Coronary artery (tissue), 2 donors: ENCODE measurements at places on chromosomes 13 and 19.

GRCh38 chr19:782878-783668, 14.2 kb upstream of the PTBP1 start:
- no peak for DNase-seq

- DNase-seq, result no peak
These were observed 2.7 kb downstream of the TBC1D4 start for GRCh38 chr13:75479102-75479740.

GRCh38 chr19:18279516-18280246, 1.7 kb downstream of the JUND start:
- DNase-seq, result peak; percentile 95

- no peak for DNase-seq
These were observed 21.4 kb upstream of the TCF3 start for GRCh38 chr19:1673645-1674292.

DNA sequence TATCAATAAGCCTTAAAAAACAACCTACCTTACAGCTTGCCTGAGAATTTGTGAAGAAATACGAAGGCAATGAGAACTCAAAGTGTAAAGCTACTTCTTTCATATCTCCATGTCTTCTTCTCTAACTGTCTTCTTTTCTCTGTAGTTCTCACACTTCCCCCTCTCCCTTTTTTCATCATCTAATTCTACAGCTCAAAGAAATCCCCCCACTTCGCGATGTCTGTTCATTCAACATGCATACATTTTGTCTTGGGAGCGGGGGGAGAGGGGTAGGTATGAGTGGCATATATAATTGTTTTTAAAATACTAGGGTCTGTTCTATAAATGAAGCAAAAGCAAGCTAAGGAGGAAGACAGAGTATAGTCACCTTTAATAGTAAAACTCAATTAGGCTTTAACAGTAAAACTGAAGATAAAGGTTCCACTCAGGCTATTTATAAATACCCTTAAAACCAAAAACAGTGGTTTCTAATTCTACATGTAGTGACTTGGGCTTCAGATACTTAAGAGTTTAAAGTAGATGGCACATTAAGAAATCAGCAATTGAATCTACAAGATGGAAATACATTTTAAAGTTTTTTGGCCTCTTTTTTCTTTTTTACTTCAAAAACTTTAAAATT, 106.9 kb downstream of the KLF12 start:
- DNase-seq, result no peak

DNA sequence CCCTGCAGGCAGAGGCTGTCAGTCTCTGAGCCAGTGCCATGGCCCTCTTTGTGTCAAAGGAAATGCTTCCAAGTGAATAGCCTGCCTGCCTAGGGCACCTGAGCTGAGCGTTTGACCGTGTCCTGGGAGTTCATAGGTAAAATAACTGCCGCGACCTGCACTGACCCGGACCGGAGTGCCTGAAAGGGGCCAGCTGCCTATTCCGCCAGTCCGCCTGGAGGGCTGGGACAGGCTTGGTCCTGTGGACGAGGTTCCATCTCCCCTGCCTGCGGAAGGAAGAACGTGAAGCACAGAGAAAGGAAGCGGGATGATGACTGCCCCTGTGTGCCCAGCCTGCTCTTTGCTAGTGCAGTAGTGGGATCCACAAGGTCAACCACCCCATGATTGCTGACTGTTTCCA, 17.5 kb upstream of the ZNF492 start:
- DNase-seq, result peak; percentile 49

GRCh38 chr19:17633700-17634099, 54.5 kb downstream of the UNC13A start:
- no peak for DNase-seq

GRCh38 chr13:37539976-37540605, 58.5 kb downstream of the POSTN start:
- no peak for DNase-seq

GRCh38 chr13:36817996-36818803, 822 bp upstream of the RFXAP start:
- no peak for DNase-seq

DNA sequence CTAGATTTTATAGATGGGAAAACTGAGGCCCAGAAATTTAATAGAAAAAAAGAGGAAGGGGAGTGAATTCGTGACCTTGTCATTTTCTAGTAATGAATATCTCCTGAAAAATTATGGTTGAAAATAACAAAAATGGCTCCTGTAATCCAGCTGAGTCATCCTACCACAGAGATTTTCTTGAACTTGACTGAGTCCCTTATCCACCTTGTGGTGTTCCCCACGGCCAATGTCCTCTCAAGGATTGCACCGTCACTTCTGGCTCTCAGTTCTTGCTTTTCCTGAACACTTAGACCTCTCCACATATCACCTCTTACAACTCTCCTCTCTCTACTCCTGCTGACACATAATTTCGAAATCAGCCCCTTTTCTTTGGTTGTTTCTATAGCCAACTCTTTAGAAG, 1.2 kb upstream of the KATNAL1 start:
- DNase-seq, result no peak

GRCh38 chr13:75660694-75661093, 24.6 kb downstream of the LMO7 start:
- DNase-seq, result no peak

DNA sequence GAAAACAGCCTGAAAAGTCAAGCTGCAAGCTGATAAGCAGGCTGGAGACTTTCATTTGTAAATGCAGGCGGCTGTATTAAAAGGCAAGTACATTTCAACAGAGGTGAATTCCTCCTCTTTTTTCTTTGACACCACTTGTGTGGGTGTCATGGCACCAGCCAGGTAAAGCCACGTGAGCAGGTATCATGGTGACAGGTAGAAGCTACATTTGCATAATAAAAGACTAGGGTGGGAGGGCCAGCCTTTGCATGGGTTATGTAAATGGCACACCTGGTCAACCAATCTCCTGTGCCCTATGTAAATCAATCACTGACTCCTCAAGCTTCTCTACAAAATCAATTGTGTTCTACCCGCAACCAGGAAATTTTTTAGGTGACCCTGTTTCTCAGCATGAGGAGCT, 68.2 kb downstream of the ZNF100 start:
- no peak for DNase-seq

- DNase-seq, result peak; percentile 69
These were observed 30.3 kb downstream of the AP1M1 start for GRCh38 chr19:16227837-16228636.

DNA sequence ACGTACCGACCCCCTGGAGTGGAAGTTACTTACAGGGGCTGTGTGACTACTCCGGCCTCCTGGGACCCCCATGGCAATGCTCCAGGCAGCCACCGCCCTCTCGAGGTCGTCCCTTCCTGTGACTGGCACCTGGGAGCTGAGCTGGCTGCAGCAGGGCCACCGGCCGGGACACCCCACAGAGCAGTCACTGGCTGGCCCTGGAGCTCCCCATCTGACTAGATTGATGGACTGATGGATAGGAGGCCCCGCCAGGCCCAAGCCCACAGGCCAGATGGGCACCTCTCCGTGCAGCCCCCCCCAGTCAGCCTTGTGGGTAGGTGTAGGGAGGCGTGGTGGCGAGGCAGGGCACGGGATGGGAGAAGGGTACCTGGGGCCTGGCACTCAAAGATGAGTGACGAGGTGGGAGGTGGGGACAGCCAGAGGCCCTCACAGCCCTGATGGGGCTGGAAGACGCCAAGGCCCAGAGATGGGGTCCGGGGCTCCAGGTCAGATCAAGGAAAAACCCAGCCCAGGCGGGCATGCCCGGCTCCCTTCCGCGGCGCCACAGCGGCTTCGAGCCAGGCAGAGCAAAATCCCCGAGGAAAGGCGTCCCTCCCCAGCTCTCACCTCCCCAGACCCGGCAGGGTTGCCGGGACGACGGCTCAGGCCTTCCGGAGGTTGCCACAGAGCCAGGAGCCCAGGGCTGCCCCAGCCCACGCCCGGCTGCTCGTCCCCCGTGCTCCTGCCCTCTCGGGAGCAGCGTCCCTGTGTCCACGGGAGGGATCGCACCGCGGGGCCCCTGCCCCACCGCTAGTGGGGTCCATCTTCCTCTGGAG, 8.4 kb downstream of the SLC39A3 start:
- no peak for DNase-seq

DNA sequence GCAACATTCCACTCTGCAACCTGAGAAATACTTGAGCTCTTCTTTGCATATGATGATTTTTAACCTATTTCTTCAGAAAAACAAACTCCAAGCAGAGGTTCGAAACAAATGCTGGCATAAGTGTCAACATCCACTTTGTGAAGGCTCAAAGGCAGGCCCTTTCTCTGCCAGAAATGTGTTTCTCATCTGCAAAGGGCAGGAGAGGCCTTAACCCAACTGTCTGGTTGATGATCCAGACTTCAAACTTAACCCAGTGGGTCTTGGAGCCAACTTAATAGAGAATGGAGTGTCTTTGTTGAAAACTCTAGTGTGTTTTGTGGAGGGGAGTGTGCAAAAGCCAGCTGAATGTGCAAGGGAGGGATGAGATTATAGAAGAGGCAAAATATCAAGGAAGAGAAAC, 28.3 kb upstream of the ZNF507 start:
- no peak for DNase-seq

- no peak for DNase-seq
These were observed 29.5 kb downstream of the LPAR6 start for GRCh38 chr13:48383384-48383783.

- no peak for DNase-seq
These were observed 12.0 kb upstream of the ZNF274 start for GRCh38 chr19:58170860-58171259.

- no peak for DNase-seq
These were observed 34.3 kb upstream of the TNFSF11 start for GRCh38 chr13:42539670-42540069.

- DNase-seq, result no peak
These were observed 324.5 kb upstream of the NBEA start for GRCh38 chr13:34617473-34618083.

GRCh38 chr19:52115526-52116053, 20.0 kb upstream of the ZNF841 start:
- DNase-seq, result no peak

DNA sequence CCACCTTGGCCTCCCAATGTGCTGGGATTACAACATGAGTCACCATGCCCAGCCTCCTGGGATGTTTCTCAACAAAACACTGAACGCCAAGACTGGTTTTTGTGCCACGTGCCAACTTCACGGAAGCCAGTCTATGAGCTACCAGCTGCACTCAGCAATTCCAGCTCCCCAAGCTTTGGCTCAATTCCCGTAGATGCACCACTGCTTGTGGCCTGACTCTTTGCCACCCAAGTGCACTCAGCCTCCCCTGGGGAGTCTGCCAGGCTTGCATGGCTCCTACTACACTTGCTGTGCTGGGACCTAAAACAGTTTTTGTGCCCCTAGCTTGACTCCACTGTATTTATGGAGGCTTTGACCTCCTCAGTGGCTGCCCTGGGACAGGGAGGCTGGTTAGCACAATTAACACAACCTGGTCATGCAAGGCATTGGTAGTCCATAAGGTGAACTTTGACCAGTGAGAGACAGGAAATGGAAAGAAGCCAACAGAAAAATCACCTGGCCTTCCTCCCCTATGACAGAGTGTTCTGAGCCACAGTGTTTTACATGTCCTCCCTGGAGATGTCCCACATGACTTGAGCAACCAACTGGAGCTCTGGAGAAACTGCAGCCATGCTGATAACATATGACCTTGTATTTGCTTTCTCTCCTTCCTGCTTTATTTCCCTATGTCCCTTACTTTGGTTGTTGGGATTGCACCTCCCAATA, 1173.1 kb downstream of the UQCRFS1 start:
- peak; percentile 52 for DNase-seq

DNA sequence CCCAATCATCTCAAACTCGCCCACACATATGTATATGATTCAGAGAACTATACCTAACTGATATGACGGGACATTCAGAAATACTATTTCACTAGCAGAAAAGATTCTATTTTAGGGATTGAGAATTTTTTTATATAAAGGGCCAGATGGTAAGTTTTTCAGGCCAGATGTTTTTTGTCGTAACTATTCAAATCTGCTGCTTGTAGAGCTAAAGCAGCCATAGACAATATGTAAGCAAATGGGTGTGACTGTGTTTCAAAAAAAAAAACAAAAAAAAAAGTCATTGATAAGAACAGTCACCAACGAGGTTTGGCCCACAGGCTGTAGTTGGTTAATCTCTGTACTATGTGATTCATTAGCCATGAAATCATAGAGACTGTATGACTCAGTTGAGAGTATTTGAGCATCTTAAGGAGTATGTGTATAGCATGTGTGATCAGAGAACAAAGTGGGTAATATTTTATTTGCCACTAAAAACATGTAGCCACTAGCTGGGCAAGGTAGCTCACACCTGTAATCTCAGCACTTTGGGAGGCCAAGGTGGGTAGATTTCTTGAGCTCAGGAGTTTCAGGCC, 2724.7 kb downstream of the PCDH9 start:
- no peak for DNase-seq

DNA sequence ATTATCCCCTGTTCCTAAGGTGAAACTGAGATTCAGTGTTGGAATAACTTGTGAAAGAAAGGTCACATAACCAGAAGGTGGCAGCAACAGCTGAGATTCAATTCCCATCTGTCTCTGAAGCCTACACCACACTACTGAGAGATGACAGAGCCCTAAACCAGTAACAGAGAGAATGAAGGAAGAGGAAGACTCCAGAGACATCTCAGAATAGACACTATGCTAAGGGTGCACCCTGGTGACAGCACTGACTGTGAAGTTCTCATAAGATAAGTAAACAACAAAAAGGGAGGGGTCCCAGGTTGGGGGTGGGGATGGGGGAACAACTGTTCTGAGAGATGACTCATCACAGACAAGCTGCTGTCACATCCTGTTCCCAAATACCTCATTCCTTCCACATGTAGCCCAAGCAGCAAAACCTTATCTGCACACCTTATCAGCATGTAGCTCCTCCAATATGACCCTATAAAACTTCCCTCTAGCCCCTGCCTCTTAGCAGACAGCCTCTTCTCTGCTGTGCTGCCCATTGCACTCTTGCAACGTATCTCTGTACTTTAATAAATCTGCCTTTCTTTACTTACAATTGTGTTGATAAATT, 46.5 kb downstream of the UTP14C start:
- no peak for DNase-seq

- no peak for DNase-seq
These were observed 22.5 kb downstream of the SAFB start for GRCh38 chr19:5645409-5645808.

DNA sequence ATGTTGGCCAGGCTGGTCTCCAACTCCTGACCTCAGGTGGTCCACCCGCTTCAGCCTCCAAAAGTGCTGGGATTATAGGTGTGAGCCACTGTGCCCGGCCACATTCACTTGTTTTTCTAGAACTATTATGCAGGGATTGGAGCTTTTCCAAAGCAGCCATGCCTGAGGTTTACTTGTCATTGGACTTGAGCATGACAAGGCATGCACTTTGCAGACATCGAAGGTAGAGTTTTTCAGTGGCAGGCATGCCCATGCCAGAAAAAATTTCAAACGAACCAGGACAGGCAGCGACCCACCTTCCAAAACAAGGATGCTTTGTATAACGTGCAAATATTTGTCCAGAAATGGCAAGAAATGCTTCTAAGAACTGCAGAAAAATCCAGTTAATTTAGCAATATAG, 17.7 kb downstream of the PNMA8A start:
- DNase-seq, result no peak
